ENCODE measurements at places on chromosomes 6 and 20.

DNA sequence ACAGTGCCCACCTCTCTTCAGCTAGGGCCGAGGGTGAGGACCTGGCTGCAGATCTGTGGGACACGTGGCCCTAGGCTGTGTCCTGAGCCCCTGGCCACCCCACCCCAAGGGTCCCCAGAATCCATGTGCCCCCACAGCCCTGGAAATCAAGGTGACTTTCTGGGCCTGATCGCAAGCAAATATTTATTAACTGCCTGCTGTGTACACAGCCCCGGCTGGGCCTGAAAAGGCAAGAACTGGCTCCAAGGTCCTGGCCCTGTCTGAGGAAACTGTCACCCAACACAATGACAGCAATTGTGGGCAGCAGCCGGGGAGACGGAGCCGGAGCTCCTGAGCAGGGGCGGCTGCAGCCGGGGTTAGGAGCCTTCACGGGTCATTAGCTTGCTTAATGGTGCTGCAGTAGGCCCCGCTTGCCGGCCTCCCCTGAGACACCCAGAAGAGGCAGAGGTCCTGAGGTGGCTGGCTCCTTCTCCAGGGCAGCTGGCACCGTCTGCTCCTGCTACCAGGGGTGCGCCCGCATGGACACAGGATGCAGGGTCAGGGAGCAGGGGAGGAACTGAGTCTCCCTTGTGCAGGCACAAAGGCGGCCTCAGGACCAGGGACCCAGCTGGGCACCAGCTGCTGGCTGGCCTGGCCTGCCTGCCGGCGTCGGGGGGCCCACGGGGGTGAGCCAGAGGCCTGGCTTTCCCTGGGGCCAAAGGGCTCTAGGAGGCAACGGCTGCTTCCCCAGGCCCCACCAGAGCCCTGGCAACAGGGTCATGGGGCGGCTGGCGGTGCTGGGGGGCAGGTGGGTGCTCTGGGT is 24.1 kb downstream of the NPEPL1 start:
- DNase-seq = no peak

DNA sequence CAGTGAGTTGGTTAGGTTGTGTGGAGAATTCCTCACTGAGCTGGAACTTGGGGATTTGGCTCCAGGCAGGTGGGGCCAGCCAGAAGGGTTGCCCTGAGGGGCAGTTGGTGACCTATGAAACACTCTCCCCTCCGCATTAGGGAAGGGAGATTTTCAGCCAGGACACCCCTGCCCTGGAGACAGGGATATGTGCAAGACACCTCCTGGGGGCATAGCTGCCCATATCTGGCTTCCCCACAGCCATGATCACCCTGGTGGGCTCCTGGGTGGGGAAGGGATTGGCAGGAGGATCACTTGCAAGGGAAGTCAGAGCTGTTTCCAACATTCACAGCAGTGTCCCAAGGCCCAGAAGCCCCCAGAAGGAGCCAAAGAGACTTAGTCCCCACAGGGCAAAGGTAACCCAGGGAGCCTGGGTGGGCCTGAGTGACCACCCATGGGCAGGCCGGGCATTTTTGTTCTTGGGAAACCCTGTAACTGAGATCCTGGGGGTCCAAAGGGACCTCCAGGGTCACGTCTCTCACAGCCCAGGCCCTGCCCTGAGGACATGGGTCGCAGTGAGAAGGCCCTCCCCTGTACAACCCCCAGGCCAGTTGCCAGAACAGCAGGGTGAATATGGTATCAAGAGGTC is 145.8 kb downstream of the MRPL14 start:
- DNase-seq = no peak

DNA sequence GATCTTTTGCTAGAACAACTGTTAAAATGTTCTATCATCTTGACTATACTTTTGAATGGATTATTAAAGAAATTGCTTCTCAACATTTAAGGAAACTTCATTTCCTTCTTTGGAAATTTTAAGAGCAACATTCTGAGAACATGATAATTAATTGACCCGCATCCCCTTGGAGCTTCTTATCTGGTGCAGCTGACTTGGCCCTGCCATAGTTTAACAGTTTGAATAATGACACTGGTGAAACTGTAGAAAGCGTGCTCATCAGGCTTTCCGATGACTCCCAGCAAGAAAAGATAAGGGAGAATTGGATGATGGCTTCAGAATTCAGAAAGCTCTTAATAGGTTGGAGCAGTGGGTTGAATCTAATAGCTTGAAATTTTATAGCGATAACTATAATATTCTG is 38.1 kb downstream of the SNX9 start:
- no peak for DNase-seq

GRCh38 chr6:163126741-163127140 is 287.8 kb upstream of the QKI start:
- no peak for DNase-seq

GRCh38 chr20:49303065-49303552 is 25.3 kb upstream of the ZNFX1 start:
- DNase-seq = no peak

GRCh38 chr6:16227605-16228004 is 10.8 kb upstream of the GMPR start:
- DNase-seq = no peak

DNA sequence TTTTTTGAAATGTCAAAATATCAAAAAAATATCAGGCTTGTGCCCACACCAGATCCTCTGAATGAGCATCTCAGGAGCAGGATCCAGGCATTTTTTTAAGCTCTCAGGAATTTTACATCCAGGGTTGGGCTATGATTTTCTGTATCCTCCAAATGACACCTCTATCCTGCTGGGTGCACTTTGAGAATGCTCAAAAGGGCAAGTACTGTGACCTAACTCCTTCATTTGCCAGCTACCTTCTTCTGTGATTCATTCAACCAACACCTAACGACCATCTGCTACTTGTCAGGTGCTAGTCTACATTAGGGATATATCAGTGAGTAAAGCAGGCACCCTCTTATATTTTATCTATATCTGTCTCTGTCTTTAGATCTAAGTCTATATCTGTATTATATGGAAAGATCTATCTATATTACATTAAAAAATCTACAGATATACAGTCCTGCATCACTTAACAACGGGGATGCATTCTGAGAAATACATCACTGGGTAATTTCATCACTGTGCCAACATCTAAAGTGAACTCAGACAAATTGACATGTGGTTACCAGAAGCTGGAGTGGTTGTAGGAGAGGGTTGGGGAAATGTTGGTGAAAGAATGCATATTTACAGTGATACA is 131.6 kb downstream of the KIF16B start:
- DNase-seq = no peak

DNA sequence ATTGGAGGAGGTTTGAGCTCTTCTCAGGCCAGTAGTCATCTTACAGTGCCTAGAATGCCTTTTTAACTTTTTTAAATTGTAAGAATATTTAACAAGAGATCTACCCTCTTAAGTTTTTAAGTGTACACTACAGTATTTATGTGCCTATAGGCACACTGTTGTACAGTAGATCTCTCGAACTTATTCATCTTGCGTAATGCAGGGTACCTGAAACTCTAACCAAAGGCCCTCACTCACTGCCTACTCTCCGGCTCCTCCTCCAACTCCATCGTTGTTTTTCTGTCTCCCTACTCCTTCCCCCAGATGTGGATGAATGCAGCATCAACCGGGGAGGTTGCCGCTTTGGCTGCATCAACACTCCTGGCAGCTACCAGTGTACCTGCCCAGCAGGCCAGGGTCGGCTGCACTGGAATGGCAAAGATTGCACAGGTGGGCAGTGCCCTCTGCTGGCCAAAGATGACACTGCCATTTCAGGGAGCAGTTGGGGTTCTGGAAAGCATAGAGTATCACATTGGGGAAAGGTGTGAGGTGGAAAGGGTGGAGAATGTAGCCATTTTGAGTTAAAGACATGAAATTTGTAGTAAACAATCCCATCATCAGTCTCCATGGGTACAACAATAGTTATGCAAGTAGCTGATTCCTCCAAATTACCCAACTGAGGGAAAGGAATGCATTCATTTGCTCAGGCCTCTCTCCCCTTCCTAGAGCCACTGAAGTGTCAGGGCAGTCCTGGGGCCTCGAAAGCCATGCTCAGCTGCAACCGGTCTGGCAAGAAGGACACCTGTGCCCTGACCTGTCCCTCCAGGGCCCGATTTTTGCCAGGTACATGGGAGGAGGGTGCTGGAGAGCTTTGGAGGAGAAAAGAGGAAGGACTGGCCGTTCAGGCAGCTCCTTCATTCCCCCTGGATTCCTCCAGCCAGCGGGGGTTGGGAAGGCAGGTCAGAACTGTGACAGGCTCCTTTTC is 18.4 kb upstream of the ZNF76 start:
- no peak for DNase-seq

GRCh38 chr6:102742754-102743356 is 1349.3 kb downstream of the GRIK2 start:
- no peak for DNase-seq

DNA sequence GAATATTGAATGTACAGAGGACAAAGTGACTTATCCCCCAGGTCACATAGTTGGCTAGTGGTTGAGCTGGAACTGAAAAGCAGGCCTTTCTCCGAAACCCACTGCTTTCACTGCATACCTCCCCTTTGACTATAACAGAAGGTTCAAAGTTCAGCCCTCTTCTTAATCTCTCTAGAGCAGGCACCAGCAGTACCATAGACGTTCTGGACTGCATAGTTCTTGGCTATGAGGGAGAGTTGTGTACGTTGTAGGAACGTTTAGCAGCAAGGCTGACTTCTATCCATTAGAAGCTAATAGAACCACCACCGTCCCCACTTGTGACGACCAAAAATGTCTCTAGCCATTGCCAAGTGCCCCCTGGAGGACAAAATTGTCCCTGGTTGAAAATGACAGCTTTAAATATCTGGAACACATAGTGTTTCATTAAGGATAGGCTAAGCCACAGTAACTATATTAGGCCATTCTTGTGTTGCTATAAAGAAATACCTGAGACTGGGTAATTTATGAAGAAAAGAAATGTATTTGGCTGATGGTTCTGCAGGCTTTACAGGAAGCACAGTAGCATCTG is 123.8 kb upstream of the MTHFD1L start:
- no peak for DNase-seq
